ENCODE measurements at places on chromosomes 6 and 20.
A peak's percentile ranks its signal among the peaks of the same experiment; 100 is the strongest.

- no peak for ATAC-seq
Observed at GRCh38 chr20:56323656-56324055, 35.1 kb upstream of the FAM210B start.

DNA sequence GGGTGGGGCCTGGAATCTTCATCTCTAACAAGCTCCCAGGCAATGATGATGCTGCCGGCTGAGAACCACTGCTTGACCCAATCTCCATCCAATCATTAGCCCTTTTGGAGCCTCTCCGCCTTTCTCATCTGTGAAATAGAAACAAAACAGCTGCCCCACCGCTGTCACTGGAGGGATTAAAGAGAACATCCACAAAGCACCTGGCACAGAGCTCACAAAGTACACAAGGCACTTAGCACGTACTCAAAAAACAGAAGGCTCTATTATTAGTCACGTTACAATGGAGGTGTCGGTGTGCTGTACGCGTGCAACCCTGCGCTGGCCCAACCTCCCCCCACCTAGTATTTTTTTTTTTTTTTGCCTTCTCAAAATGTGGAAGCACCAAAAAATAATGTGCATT, 213.5 kb upstream of the ARID1B start:
- no peak for ATAC-seq

GRCh38 chr6:158219228-158219627, 51.1 kb downstream of the GTF2H5 start:
- peak; percentile 99 for ATAC-seq

DNA sequence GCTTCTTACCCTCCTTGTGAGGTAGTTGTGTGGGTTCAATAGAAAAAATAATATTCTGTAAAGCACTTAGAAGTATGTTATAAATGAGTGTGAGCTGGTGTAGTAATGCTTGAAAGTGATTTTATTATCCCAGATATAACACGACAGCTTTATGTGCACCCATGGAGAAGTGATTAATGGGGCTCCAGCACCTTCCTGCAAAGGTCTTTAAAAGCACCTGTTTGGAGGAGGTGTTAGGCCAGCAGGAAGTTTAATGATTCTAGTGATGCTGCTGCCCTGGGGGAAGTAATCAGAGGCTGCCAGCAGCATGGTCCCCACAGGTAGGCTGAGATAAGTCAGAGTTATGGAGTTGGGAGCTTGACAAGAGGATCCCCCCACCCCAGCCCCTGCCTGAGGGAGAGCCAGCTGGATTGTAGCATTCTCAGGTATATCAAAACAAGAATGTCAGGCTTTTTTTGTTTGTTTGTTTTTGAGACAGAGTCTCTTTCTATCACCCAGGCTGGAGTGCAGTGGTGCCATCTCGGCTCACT, 166.3 kb downstream of the PHACTR1 start:
- ATAC-seq = no peak
